ENCODE measurements at places on chromosomes 2 and 18. TPM values are rescaled to one million over a fixed set of nuclear protein-coding genes. Genes with fewer than 3 reads are reported as not detected.

Gene CCDC74A
- 0.27 TPM for total RNA-seq

GRCh38 chr2:149657401-149658040, 69.9 kb upstream of the MMADHC start:
- no peak for DNase-seq

Gene CPLX4
- not detected for total RNA-seq

Gene TNFRSF11A
- total RNA-seq, result 2.2 TPM

DNA sequence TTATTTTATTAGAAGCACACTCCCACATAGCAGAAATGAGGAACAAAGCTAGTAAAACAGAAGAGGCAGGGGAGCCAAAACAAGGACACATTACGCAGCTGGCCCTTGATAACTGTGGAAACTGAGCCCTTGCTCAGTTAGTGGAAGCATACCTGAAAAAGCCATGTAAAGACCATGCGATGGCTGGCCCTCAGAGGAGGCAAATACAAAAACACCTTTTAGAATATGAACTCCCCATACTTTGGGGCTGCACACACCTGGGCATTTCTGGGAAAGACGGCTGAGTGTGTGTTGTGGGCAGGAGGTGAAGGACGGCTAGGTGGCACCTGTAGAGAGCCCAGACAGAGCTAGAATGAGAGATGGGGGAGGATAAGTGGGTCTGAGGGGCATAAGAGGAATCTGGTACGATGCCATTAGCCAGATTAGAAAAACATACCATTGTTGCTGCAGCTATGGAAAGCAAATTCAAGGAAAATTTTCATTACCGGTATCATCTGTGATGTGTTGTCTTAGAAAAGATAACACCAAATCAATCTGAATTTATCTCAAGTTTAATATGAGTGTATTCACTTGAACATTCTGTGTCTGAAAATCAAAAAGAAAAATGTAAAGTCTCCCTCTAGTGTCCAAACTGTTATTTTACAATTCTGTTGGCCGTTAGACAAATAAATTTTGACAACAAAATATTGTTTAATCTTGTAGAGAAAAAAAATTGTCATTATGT, 45.2 kb upstream of the SULT1C3 start:
- DNase-seq, result peak; percentile 20
